ENCODE measurements at places on chromosomes 13 and 19.

DNA sequence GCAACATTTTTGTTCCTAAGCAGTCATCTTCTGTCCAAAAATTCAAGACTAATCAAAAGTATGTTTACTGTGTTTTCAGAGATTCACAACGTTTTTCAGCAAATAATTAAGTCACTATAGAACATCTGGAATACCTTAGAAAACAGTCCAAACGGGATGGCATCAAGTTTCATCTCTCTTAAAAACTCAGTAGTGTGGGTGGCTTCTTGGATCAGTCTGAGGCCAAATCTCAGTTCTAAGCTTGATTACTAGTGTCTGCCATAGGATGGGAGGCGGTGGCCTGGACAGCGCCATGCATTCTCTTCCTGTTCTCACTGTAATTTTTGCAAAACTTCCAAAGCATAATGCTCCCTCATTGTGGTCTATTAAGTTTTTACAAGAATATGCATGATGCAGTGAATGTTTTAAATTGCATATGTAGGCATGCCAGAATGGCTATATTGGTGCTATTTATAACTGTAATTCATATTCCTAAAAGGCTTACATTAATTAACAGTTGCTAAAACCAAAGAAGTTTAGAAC, 37.1 kb downstream of the ANKRD10 start:
- no peak for DNase-seq

DNA sequence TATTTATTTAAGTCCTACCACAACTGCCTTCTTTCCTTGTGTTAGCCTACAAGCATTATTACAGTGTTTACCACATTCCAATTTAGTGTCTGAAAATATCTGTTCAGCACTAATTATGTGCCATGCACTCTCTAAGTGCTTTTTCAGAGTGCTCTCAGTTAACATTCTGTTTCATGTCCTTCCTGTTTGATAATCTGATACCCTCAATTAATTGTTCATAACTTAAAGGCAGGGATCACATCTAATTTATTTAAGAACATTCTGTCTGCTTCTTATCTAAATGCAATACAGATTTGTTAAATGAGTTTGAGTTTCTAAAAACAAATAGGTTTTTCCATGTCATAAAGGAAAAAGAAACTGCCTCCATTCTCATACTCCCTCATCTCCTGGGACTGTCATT, 649.6 kb upstream of the ATXN8OS start:
- no peak for DNase-seq

GRCh38 chr19:19873381-19873780, 7.7 kb downstream of the ZNF253 start:
- DNase-seq, result no peak

GRCh38 chr19:37920591-37921450, 13.8 kb downstream of the SIPA1L3 start:
- no peak for DNase-seq

DNA sequence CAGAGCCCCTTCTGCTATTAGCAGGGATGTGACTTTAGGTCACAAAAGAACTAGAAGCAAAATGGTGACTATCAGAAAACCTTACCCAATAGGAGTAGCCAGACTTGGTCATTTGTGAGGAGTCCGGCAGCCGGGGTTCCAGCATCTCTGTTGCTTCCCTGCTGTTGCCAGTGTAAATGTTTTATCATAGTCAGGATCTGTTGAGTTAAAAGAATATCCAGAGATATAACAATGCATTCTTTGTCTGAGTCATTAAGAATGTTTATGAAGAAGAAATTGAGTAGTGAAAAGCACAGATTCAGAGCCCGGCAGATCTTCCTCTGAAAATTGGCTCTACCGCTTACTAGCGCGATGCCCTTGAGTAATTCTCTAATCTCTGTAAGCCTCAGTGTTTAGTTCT, 84.2 kb downstream of the COL4A2 start:
- DNase-seq, result no peak

DNA sequence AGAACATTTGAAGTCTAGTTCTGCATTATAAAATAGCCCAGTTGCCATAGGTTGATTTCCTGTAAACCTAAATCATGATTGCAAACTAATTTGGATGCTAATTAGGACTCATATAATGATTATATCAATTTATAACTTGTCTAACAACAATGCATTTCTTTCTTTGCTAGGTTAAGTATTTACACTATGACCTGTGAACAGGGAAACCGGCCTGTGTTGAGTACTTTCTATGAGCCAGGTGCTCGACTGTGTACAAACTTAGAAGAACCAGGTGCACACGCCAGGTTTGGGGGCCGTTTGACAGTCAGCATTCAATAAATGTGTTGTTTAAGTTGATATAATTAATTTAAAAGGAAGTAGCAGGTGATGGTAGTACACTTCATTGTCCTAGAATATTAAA, 203.1 kb downstream of the TM9SF2 start:
- DNase-seq, result no peak

DNA sequence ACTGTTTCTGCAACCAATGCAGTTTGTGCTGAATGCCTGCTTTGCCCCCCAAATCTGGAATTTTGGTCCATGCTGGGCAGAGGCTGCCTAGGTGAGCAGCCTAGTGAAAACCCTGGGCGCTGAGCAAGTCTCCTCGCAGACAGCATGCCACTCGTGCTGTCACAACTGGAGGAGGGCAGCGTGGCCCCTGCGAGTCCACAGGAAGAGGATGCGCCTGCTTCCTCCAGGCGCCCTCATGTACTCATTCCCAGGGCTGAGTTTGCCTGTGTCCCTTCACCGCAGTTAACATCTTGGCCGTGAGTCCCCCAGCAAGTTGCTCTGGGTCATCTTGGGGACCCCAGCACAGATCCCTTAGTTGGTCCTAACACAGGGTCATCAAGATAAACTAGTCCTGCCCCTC, 26.2 kb upstream of the TMEM160 start:
- no peak for DNase-seq

- no peak for DNase-seq
These were observed 272.6 kb upstream of the KLHL1 start for GRCh38 chr13:70380809-70381208.

DNA sequence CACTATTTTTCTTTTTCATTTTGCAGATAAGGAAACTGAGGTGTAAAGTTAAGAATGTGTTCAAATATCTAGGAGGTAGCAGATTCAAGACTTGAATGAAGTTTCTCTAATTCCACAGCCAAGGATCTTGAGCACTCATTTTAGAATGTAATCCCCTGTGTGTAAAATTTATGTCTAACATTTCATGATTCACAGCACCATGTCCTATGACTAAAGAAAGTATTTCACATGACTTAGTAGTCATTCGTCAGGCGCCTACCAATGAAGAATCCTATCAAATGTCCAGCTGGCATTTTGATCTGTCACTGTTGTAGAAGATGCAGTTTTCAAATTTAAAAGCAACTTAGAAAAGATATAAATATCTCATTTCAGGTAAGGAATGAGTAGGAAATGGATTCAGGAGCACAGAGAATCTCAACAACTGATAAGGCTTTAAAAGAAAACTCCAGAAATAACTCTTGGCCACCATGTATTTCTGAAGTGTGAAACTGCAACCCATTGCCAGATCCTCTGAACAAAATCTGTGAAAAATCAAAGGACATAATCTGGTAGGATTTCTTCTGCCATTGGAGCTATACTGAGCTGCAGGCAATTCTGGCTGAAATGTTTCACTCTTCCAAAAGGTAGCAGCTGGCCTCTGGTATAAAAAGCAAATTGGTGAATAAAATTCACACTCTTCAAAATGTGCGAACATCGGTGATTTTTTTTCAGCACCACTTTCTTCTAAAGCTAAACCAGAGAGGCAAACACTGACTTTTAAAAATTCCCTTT, 92.2 kb downstream of the DCLK1 start:
- DNase-seq, result no peak

DNA sequence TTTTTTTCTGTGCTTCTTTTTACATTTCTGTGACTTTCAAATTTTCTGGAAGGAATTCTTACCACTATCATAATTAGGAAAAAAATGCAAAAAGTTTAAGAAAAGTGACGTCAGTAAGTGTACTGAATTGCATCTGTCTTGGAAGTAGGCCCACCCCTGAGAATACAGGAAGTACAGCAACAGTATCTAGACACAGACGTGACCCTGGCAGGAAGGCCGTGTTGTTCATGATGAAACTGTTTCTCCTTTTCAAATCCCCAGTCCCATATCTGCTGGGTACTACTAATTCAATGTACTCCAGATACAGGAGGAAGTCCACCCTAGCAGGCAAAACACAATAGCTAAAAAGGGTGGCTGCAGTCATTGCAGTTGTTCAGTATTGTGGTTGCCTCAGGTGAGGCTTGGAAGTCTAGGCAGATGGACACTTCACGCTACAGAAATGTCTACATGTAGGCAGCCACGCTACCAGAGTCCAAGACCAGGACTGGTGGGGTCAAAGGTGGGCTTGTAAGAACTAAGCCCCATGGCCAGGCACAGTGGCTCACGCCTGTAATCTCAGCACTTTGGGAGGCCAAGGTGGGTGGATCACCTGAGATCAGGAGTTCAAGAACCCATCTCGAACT, 49.6 kb upstream of the MED4 start:
- no peak for DNase-seq

GRCh38 chr19:5054551-5055456, 85.9 kb downstream of the KDM4B start:
- DNase-seq, result no peak

DNA sequence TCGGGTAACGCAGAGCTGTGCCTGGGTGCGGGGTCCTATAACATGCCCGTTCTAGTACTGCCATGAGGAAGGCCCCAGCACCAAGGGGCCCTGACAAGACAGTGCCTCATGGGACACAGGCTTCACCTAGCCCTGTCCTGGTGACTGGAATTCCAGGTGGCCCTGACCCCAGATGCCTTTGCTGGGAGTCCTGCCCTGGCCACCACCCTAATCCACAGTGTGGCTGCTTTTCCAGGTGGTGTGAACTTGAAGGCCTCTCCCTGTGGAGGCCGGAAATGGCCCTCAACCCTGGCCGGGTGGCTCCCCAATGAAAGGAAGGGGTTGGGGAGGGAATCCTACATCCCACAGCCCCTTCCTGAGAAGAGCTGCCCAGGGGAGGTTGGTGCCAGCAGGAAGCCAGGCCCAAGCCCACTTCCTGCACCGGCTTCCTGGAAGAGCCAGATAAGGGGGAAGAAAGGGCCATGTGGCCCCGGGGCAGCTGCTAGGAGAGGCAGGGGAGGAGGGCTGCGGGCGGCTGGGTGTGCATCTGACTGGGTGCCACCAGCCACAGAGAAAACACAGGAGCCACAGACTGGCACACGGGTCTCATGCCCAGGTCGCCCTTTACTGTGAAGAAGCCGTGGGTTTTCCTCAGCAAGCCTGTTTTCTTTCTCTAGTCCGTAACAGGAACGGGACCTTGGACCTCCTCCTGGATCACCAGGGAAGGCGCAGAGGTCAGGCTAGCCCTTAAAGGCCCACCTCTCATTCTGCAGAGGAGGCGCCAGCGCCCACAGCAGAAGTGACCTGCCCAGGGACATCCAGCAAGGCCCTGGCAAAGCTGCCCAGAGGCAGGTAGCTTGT, 4.7 kb downstream of the LSM4 start:
- DNase-seq, result no peak

GRCh38 chr19:588741-589692, 664 bp upstream of the HCN2 start:
- DNase-seq, result no peak

DNA sequence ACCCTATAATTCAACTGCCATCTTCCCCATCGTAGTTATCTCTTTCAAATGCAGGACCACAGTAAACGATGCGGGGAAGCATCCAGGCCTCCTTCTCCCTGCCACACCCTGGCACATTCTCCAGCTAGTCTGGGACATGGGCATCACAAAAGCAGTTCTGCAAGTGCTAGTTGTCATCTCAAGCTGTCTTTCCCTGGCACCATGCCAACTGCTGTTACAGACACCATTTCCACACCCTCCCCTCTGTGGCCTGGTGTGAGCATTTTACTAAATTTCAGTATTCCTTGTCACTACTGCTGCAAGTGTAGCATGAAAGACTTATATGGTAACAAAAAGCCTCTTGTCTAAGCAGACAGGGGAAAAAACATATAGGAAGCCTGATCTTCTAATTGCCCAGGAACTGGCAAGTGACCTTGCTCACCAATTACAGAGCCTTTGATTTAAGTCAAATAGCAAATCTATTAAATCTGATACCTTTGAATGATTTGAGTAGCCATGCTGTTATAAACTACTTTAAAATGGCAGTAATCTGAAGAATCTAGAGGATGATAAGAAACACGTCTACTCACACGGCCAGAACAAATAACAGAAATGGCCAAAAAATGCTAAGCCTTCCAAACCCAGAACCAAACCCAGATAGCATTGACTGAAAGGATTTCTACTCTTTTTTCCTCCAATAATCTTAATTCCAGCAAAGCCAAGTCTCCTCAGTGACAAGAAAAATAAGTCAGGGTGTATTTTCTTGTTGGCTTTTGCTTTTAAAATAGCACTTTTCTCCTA, 179.0 kb downstream of the NUFIP1 start:
- DNase-seq, result no peak

DNA sequence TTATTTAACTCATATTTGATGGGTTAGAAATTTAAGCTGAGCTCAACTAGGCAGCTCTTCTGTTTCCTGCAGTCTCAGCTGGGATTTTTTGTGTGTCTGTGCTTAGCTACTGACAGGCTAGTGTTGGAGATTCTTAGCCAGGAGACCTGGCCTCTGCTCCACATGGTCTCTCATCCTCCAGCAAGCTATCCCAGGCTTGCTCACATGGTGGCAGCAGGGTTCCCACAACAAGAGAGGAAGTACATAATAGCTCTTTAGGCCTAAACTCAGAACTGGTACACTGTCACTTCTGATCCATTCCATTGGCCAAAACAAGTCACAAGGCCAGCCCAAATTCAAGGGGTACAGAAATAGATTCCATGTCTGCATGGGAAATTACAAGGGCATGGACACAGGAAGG, 406.2 kb downstream of the SUCLA2 start:
- DNase-seq, result no peak

DNA sequence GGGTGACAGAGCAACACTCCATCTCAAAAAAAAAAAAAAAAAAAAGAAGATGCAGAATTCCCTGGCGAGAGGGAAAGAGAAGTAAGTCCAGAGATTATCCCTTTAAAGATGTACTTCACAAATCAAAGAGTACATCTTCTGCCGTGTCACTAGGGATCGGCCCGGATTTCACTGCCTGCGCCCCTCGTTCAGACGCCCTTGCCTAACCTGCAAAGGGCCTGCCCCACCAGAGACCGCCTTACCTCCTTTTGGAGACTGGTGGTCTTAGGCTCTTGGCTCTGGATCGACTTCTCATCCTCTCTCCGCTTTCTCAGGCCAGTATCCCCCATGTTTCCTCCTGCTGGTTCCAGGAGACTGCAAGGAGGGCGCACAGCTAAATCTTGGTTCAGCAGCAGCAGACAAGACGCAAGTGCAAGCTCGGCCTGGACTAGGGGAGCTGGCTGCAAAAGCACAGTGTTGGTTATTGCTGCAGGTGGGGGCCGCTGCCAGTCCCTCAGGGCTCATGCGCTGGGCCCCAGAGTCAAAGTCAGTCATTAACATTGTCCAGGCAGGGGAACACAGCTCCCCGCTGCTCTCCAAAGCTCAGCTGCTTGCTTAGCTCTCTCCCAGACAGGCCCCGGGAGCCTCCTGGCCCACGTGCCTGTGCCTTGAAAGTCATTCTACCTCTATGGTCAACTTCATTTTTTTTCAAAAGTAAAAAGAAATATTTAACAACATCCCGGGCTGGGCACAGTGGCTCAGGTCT, 1.2 kb downstream of the SLC7A9 start:
- no peak for DNase-seq

Data from stimulated activated CD4-positive, alpha-beta T cell treated with anti-CD3 and anti-CD28 coated beads, Interleukin-1b, Interleukin-23, amount 100 ng/mL, for 1 hour (primary cell).